Mucosa of gallbladder (tissue), 1 donor: ENCODE measurements at places on chromosomes 4 and X. TPM values are rescaled to one million over a fixed set of nuclear protein-coding genes. Genes with fewer than 3 reads are reported as not detected.

UGT2B15 gene
- total RNA-seq: 826 TPM

GRCh38 chr4:38332699-38333098 lies 331.3 kb upstream of the KLF3 start:
- no peak for DNase-seq

- no peak for DNase-seq
Measured at GRCh38 chr4:75142850-75143249, 209.9 kb downstream of the PARM1 start.

GRCh38 chr4:106096454-106096853 lies 201.2 kb downstream of the NPNT start:
- no peak for DNase-seq

GRCh38 chr4:3767570-3768288 lies 1.5 kb downstream of the ADRA2C start:
- DNase-seq: peak; percentile 42

- no peak for DNase-seq
Measured at GRCh38 chrX:136067097-136067496, 80.2 kb upstream of the FHL1 start.

- DNase-seq: no peak
Measured at GRCh38 chr4:162706632-162707031, 460.1 kb downstream of the NAF1 start.

DNA sequence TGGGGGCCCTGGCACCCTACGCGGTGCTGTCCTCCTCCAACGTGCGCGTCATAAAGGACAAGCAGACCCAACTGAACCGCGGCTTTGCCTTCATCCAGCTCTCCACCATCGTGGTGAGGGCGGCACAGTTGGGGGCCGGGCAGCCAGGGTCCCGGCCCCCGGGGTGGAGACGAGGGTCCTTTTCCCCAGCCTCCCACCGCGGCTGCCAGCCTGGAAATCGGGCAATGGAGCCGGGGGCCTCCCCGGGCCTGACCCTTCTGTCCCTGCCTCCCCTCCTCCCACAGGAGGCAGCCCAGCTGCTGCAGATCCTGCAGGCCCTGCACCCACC lies 13.7 kb upstream of the UBA1 start:
- no peak for DNase-seq

- DNase-seq: no peak
Measured at GRCh38 chr4:98710831-98711230, 52.4 kb upstream of the TSPAN5 start.

DNA sequence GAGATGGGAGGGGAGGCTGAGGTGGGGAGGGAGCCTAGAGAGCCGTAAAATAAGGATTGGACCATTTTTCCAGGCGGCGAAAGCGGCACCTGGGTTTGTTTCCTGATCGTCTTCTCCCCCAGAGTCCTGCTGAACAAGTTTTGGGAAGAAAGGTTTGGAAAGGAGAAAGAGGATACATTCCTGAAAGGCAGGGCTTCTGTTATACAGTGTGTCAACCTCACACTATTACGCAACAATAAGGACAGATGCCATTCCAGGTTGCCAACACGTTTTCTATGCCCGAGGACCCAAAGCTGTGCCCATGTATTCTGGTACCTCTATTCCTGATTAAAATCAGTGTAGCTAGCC lies 658 bp downstream of the SCOC start:
- DNase-seq: no peak
